ENCODE measurements at places on chromosomes 1 and 21.

GRCh38 chr1:93015590-93015989, 54.3 kb upstream of the DIPK1A start:
- DNase-seq: no peak

- DNase-seq: no peak
Measured at GRCh38 chr1:232764458-232765251, 40.6 kb upstream of the MAP10 start.

DNA sequence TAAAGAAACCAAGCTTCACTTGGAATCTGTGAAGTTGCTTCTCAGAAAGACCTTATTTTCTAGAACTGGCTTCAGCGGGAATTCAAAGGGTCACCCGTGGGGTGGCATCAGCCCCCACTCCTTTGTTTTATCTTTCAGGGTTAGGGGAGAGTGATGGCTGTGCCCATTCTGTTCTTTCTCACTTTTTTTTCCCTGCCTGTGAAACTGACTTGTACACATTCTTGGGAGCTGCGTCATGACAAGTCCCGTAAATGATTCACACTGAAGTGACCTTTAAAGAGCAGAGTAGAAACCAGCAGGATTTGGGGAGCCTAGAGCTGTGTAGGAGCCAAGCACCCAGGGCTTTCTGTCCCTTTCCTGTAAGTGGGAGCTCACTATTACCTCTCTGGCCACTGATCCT, 43.8 kb downstream of the SLC44A3 start:
- no peak for DNase-seq

DNA sequence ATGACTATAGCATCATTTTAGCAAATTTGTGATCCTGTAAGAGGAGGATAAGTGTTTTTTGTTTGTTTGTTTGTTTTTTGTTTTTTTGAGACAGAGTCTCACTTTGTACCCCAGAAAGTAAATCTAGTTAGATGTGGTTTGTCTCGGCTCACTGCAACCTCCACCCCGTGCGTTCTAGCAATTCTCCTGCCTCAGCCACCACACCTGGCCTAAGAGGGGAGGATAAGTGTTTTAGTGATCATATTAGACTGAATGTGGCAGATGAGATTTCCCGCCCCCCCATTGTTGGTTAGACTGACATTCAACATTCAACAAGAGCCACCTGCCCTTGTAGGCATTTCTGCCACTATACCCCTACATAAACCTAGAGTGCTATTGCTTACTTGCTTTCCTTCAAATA, 98.5 kb downstream of the OSBPL9 start:
- DNase-seq: no peak

DNA sequence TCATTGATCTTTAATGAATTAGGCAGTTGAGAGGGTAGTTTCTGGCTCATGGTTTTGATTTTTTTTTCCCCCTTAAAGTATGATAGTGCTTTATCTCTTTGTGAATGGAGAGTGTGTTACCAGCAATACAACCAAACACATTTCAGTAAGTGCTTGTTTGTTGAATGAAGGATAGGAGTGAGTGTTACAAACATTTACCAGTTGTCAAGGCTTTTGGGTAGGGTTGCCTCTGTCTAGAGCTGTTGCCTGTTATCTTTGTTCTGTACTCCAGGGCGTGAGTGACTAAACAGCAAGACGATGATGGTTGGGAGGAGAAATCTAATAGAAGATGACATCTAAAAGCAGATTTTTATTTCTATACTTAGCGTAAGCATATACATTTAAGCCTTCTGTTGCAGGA, 21.5 kb downstream of the MAP3K7CL start:
- DNase-seq: no peak

- DNase-seq: no peak
Measured at GRCh38 chr1:181104042-181104789, 15.7 kb downstream of the IER5 start.

DNA sequence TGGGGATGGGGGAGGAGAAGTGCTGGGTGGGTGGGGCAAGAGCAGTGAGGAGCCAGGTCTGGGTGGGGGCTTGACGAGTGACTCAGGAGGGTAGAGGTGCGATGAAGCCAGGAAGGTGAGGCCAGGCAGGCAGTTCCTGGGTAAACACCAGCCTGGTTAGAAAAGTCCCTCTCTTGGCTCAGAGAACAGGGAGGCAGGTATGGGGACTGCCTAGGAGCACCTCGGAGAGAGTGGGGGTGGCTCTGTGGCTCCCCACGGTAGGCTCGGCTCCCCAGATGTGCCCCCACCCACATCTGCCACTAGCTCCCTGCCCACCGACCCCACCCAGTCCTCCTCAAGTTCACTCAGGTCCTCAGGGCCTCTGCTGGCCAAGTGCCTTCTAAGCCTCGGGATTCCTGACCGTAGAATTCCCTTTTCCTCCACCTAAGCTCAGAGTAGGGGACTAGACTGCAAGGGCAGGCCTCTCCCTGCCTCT, 1.2 kb downstream of the HSPG2 start:
- DNase-seq: no peak

DNA sequence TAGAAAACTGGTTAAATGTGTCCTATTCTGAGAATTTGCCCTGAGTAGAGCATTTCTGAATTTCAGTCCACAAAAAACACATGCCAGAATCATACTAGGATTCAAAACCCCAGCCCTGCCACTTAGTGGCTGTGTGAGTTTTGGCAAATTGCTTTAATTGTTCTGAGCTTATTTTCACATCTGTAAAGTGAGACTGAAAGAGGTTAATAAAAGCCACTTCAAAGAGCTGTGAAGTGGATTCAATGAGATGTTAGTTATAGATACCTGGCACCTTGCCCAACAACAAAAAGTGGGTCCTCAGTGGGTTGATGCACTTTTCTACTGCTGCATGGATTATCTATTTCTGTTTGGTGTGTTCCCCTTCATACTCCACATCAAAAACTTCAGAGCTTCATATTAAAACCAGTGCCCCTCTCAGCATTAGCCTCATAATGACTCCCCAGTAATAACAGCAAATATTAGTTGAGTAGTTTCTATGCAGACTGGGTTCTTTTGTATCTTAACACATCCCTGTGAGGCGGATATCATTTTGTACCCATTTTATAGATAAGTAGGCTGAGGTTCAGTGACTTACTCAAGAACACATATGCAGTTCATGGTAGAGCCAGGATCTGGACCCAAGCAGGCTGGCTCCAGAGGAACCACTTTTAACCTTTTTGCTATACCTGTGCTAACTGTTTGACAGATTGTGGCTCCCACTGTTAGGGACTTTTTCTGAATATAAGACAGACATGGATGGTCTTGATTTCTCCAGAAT, 14.2 kb upstream of the ADORA3 start:
- no peak for DNase-seq

- DNase-seq: no peak
Measured at GRCh38 chr1:160066829-160067745, 2.9 kb downstream of the KCNJ10 start.

- no peak for DNase-seq
Measured at GRCh38 chr1:92186081-92186480, 31.6 kb upstream of the C1orf146 start.

- DNase-seq: no peak
Measured at GRCh38 chr1:183318433-183318832, 99.7 kb downstream of the NMNAT2 start.

- DNase-seq: no peak
Measured at GRCh38 chr1:203669739-203670138, 43.1 kb downstream of the ATP2B4 start.

GRCh38 chr1:151540982-151541377, 871 bp downstream of the TUFT1 start:
- no peak for DNase-seq

GRCh38 chr1:154358519-154358918, 33.2 kb downstream of the ATP8B2 start:
- DNase-seq: no peak

DNA sequence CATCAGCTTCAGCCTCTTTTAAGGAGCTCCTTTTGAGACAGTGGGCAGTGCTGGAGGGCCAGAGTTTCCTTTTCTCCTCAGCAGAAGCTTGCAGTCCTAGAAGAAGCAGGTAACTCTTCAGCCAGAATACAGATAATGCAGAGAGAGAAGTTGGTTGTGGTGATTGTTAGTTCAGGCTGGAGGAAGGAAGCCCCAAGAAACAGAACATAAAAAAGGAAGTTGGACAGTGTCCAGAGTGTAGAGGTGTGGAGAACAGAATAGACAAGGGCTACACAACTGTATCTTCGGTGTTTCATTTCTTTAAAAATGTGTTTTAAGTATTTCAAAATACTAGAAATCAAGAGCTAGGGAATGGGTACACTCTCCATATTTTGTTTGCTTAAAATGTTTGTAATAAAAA, 6.4 kb upstream of the TACSTD2 start:
- DNase-seq: no peak

- no peak for DNase-seq
Measured at GRCh38 chr21:25691976-25692375, 42.7 kb downstream of the ATP5PF start.

- no peak for DNase-seq
Measured at GRCh38 chr1:231933711-231934626, 307.4 kb downstream of the DISC1 start.

DNA sequence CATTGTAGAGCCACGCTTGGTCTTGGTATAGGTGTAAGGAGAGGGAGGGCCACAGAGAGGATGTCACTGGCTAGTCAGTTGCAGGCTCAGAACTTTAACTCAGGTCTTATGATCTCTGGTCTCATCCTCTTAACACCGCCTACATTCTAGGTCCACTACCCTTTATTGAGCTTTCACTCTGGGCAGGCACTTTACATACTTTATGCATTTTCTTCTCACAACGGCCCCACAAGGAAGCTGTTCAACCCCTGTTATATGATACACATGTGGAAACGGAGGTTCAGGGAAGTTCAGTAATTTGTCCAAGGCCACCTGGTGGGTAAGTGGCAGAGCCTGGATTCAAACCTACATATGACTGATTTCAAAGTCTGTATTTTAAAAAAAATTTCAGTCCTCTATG, 25.3 kb upstream of the RCAN3 start:
- no peak for DNase-seq

DNA sequence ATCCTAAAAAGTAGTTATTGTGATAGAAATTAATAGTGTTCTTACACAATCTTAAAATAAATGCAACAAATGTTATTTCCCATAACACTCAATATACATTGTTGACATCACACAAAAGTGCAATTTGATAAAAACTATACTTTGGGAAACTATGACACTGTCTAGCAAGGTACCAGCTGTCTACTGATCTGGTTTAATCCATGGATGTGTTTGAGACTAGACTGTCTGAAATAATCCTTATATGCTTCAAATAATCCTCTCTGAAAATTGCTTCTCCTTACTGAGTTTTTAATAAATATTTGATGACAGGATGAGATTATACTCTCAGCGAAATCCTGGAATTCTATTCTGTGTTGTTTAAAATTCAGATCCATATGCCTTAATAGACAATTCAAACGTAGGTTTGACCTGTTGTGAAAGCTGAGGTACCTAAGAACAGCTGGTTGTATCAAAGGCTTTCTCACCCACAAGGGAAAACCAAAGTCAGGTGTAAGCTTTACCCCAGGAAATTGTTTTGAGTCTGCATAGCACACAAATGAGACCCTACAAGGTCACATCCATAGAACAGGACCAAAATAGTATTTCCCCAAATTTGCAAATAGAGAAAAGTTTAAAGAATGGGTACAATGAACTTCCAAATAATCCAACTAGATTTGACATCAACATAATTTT, 8.8 kb upstream of the GFI1 start:
- DNase-seq: no peak

- no peak for DNase-seq
Measured at GRCh38 chr21:29208682-29209059, 78.2 kb downstream of the MAP3K7CL start.

- no peak for DNase-seq
Measured at GRCh38 chr1:221714227-221715152, 27.4 kb downstream of the DUSP10 start.

GRCh38 chr1:96559707-96560596, 161.6 kb upstream of the PTBP2 start:
- no peak for DNase-seq

GRCh38 chr21:41559658-41560631, 52.0 kb upstream of the TMPRSS2 start:
- no peak for DNase-seq

GRCh38 chr1:173467426-173467825, 9.7 kb upstream of the PRDX6 start:
- no peak for DNase-seq

GRCh38 chr1:168550971-168551370, 7.2 kb upstream of the XCL2 start:
- DNase-seq: no peak

GRCh38 chr1:58786927-58787245, 3.0 kb upstream of the JUN start:
- DNase-seq: no peak

DNA sequence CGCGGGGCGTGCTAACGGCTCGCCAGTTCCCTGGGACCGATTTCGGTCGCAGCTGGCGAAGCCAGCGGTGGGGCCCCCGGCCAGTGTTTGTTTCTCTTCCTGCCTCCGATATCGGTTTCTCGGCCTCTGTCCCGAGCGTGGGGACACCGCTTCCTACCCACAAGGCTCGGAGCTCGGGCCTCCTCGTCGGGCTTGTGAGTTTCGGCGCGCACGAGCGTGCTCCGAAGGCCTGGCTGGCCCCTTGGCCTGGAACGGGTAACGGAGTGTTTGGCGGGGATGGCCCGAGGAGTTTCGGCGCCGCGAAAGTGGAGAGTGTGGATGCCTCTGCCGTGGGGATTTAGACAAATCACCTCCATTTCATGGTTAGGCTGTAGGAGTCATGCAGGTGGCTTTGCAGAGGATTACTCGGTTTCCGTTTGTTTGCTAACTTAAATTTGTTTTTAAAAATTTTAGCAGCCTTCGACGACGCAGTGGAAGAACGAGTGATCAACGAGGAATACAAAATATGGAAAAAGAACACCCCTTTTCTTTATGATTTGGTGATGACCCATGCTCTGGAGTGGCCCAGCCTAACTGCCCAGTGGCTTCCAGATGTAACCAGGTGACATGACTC, 559 bp downstream of the RBBP4 start:
- no peak for DNase-seq

- no peak for DNase-seq
Measured at GRCh38 chr21:45284456-45284741, 3.3 kb downstream of the POFUT2 start.

- DNase-seq: no peak
Measured at GRCh38 chr1:110384581-110385321, 6.1 kb downstream of the SLC16A4 start.

DNA sequence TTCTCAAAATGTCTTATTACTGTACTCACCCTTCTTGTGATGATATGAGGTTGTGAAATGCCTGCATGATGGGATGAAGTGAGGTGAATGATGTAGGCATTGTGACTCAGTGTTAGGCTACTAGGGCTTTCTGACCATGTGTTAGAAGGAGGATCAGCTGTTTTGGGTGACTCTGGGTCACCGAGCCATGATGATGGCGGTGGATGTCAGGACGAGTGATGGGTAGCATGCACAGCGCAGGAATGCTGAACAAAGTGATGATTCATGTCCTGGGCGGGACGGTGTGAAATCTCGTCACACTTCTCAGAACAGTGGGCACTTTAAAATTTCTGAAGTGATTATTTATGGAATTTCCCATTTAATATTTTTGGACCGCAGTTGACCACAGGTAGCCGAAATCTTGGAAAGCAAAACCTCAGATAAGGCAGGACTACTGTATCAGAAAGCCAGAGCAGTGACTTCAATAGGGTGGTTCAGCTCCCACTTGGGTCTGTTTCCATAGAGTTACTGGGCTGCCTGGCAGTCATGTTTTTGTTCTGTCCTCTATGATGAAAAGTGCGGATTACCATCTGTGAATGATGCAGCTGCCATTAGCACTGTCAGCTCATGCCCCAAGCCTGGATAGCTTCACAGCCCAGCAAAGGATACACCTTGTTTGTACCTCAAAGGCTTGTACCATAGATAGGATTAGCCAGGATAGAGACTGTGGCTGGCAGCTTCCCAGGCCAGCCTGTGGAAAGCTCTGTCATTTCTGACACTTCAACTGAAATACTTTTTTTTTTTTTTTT, 26.6 kb downstream of the IL6R start:
- no peak for DNase-seq

Data from activated naive CD8-positive, alpha-beta T cell treated with anti-CD3 and anti-CD28 coated beads, Interleukin-2, amount 10 ng/mL, durations not matched to agents 7 days and 5 days (primary cell).